Stimulated activated CD8-positive, alpha-beta memory T cell treated with anti-CD3 and anti-CD28 coated beads, Interleukin-4, amount 100 ng/mL, for 24 hours (primary cell): ENCODE measurements at places on chromosomes 16 and 17.

DNA sequence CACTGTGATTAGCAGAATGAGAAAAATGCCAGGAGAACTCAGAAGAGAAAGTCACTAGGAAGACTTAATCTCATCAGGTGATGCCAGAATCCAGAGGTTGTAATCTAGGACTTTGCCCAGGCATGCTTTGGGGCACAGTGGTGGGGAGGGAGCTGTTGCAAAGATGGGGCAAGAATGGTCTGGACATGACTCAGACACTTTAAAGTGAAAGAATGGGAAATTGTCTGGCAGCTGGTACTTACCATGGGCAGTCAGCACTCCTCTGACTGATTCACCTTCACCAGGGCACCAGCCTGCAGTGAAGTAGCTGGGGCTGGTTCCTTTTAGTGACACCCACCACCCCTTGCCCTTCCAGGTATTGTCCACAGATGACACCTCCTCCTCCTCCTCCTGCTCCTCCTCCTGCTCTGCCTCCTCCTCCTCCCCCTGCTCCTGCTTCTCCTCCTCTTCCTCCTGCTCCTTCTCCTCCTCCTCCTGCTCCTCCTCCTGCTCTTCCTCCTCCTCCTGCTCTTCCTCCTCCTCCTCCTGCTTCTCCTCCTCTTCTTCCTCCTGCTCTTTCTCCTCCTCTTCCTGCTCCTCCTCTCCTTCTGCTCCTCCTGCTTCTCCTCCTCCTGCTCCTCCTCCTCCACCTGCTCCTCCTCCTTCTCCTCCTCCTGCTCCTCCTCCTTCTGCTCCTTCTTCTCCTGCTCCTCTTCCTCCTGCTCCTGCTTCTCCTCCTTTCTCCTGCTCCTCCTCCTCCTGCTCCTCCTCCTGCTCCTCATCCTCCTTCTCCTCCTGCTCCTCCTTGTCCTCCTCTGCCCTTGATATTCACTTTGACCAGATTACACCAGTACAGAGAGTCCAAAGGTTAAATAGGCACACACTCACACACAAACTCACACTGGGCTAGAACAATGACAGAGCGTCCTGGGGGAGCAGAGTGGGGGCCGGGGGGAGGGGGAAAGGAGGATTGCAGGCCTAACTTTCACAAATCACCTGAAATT, at the start of gene CHD9NB:
Gene CHD9NB, minus strand, starts transcription at position 379 of the 983 bp plus-strand sequence. CDS start 8,739 bp downstream, outside the sequence.
- no peak for DNase-seq

DNA sequence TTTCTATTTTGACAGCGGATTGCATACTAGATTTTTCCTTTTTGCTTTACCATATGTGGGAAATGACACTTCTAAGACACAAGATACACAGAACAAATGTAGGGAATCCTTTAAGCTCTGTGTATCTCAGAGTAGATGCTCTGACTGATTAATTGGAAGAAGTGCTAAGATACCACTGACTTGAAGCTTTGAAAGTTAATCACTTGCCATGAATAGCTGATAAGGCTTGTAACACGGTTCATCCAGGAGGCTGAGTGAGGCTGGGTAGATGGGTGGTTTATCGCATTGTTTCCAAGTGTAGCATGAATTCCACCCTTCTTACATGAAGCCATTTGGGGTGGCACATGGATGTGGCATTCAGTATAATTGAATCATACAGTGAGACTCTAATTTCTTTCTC, 654.1 kb upstream of the RBFOX1 start:
- DNase-seq = no peak

DNA sequence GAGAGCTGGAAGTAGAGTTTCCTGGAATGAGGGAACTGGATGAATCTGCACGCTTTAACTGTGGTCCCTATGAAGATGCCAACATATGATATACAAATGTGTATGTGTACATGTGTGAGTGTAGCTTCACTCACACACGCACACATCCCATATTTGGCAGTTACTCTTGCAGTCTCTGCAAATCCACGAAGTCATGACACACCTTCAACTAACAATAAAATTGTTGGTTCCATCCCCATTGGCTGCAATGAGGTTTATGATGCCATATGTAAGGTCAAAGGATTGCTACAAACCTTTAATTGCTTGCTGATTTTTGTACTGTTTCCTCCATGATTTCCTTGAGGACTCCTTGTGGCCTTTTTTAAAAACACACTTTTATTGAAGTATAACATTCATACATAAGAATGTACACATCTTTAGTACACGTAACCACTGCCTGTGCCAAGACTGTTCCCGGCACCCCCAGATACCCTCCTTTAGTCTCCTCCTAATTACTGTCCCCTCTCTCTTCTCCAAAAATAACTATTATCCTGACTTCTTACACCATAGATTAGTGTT, 22.0 kb downstream of the MYO1D start:
- no peak for DNase-seq

GRCh38 chr16:84647828-84648594, at the start of gene KLHL36:
KLHL36 (plus strand) TSS chr16:84648511; CDS start chr16:84650868, 2,357 bp downstream.
- peak; percentile 66 for DNase-seq

- DNase-seq = no peak
Observed at GRCh38 chr17:56431736-56432135, 161.8 kb upstream of the NOG start.

- DNase-seq = no peak
Observed at GRCh38 chr17:42835732-42836131, 2.5 kb downstream of the PSME3 start.

- no peak for DNase-seq
Observed at GRCh38 chr16:77468831-77469230, 34.0 kb upstream of the ADAMTS18 start.

DNA sequence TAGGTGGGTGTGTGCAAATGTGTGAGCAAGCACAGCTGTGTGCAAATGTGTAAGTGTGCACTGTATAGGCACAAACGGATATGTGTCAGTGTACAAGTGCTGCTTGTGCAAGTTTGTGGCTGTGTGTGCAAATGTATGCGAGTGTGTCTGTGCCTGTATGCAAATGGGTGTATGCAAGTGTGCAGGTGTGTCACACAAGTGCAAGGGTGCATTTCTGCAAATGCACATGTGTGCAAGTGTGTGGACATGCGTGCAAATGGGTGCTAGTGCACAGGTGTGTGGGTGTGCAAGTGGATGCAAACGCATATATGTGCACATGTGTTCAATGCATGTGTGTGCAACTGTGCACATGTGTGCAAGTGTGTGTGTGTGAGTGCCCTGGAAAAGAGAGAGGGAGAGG, 76.5 kb upstream of the TNRC6C start:
- DNase-seq = no peak
